Esophagus squamous epithelium (tissue), 5 donors: ENCODE measurements at places on chromosomes 3 and 15.

DNA sequence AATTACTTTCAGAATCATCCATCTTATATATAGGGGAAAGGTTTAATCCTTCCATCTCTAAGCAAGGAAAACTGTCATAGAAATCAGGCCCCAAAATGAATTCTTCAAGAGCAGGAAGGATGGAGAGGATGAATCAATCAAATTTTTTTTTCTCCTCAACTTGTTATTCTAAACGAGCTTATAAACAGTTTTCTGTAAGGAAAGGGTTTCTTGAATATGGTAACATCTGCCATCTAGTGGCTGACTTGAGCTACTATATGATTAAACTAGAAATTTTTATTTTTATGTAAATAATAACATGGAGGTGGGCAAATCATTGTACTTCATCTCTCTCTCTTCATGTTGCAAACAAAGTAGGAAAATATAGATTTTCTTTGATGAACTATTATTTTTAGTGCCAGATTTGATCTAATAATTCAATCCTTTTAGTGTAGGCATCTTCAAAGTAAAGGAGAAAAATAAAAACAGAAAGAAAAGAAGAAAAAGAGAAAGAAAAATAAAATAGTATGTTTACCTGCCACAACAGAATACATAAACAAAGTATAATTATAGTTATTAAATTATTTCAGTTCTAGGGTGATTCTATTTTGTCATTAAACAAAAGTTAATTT lies 146.6 kb downstream of the SERPINI1 start:
- no peak for DNase-seq

DNA sequence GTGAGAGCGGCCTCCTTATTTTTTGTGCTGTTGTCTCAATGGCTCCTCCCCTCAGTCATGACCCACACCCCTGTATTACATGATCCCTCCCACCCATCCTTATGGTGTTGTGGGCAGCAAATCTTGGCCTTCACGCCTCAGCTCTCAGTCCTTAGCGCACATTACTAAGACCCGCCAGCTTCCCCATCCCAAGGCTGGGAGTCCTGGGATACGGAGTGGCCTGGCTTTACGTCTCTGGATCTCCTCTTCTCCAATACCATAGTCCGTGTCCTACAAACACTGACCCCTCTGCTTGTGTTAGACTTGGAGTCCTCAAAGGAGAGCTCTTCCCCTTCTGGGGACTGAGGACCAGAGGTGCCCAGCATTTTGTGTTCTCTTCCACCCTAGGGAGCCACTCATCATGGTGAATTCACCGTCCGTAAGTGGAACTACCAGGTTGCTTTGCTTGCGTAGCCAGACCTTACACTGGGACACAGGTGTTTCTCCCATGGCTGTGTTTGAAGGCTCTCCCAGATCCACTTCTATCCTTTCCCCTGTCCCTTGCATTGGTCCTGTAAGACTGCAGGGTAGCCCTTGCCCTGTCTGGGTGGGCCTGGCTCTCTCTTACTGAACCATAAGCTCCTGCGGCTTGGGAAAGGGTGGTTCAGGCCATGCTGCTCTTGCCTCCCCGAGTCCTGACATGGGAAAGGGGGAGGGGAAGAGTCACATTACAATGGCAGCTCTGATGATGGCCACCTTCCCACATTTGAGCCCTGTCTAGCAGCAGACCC lies 13.6 kb downstream of the GRM2 start:
- DNase-seq: no peak

DNA sequence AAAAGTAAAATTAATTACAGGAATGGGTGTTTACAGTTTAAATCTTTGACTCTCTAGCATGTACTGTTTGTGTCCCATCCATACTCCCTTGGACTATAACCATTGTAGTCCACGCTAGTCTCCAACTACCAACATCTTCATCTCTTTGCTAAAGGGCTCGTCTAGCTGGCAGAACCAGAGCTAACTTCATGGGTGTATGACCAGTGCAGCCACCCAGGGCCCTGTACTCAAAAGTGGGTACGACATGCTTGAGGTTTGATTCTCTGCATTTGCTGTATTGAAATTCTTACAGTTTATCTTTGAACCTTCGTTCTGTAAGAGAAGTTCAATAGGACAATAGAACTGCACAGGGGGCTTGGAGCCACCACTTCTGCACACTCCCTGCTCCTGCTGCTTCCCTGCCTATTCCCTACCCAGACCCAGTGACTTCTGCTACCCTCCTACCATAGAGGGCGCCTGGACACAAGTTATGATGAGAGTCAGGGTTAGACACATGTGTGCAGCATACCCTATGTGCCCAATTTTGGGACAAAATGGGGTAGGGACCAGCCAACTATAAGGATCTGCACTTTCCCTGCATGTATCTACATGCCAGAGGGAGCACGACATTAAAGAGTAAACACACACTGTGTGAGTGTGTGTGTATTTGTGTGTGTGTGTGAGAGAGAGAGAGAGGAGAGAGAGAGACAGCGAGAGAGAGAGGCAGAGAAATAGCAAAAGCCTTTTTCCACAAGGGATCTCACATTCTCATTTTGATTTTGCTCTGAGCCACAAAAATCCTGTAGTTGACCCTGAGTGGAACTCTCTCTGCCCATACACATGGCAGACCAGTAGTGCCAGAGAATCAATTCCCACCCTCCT lies 59.0 kb upstream of the NECTIN3 start:
- no peak for DNase-seq

- DNase-seq: no peak
Measured at GRCh38 chr3:45545476-45545875, 49.1 kb upstream of the LIMD1 start.

- no peak for DNase-seq
Measured at GRCh38 chr3:188171682-188172467, 17.9 kb downstream of the LPP start.

- no peak for DNase-seq
Measured at GRCh38 chr3:167466966-167467365, 6.9 kb downstream of the SERPINI2 start.

DNA sequence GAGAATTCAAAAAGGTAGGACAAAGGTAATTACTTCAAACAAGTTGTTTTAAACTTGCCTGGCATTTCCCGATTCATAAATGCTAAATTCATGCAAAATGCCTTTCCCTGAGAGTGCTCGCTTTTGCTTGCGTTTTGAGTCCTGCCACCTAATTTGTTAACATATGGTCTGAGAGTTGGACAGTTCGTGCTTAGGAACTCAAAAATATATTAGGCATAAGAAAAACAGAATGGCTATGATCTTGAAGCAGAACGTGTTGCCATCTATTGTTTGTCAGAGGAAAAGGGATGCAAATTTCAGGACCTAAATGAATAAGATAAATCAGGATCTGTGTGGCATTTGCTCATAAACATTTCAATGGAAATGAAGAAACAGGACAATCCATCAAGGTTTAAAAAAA lies 195.8 kb downstream of the ZMAT3 start:
- DNase-seq: no peak

- no peak for DNase-seq
Measured at GRCh38 chr3:182784542-182784941, 8.8 kb upstream of the ATP11B start.

GRCh38 chr3:30871720-30872119 lies 22.7 kb downstream of the GADL1 start:
- no peak for DNase-seq

GRCh38 chr3:56593455-56594158 lies 36.6 kb downstream of the CCDC66 start:
- no peak for DNase-seq

DNA sequence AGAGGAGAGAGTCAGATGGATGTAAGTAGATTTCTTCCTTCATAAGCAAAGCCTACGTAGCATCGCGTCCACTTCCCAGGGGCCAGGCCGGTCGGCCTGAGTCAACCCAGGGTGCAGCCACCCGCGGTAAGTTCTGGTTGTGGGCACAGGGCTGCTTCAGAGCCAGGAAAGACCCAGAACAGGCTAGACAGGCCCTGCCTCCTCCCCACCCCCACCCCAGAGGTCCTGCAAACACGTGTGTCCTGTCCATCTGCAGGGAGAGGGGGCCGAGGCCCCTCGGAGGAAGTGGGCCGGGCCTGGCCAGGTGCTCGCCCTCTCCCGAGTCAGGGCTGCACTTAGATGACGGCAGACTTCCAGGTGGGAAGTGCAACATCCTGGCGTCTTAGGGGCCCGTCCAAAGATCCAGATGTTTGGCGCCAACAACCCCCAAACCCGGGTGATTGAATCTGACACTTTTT lies 100.8 kb upstream of the ALDH1A3 start:
- no peak for DNase-seq

- no peak for DNase-seq
Measured at GRCh38 chr3:158434412-158435038, 136.5 kb upstream of the MLF1 start.

- no peak for DNase-seq
Measured at GRCh38 chr3:184574515-184575417, 13.2 kb downstream of the EPHB3 start.

DNA sequence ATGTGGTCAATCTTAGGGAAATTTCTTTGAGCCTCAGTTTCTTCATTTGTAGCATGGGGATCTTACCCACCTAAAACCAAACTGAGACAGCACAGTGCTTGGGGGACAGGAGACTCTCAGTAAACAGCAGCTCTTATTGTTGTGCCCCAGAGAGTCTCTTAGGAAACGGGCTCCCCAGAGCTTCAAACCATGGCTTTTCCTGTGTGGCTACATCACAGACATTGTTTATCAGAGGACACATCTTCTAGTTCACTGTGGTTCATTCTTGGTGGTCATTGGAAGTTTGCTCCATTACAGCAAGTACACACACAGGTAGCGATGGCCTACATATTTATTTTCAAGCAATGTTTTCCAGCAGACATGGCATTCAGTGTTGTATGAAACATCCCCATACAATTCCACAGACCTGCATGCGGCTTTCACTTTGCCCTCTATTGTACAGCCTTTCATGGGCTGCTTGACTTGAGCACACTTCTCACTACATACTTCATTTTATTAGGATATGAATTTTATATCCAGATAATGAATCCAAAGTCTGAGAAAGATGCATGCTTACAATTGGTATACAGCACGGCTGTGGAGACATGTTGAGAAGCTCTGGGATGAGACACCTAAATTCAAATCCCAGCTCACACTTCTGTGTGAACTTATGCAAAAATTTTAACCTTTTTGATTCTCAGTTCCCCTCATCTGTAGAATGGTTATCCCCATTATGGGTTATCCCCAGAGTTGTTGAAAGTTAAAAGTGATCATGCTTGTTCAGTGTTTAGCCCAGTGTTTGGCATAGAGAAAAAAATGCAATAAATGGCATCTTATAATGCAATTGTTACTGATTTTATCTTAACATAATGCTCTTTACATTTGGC lies 84.8 kb upstream of the ICE2 start:
- no peak for DNase-seq

DNA sequence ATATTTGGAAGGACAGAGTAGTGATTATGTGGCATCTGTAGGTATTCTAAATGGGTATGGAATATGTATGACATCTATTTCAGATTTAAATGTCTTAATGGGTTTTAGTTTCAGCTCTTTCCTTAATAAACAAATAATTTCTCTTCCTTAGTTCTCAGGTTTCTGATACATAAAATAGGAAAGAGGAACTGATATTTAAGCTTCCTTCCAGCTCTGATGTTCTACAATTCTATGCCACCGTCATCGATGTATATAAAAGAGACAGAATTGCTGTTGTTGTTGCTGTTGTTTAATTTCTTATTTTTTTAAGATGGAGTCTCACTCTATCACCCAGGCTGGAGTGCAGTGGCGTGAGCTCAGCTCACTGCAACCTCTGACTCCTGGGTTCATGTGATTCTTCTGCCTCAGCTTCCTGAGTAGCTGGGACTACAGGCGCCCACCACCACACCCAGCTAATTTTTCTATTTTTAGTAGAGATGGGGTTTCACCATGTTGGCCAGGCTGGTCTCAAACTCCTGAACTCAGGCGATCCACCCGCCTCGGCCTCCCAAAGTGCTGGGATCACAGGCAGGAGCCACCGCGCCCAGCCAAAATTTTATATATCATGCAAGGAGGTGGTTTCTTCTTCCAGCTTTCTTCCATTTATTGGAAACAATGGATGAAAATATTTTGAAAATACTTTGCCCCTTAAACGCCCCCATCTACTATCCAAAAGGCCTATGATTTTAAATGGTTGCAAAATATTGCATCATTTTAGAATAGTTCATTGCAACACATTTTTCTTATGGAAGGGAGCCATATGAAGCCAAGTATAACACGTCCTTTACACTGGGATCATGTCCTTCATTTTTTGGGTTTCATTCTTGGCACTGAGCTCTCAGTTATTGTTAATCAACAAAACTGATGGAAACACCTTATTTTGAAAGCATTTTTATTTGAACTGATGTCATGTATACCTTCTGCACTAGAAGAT lies 13.9 kb upstream of the C15orf61 start:
- DNase-seq: no peak

GRCh38 chr15:40933517-40933902 lies 4.4 kb downstream of the DLL4 start:
- no peak for DNase-seq

GRCh38 chr3:112261742-112262141 lies 32.3 kb downstream of the SLC9C1 start:
- no peak for DNase-seq

DNA sequence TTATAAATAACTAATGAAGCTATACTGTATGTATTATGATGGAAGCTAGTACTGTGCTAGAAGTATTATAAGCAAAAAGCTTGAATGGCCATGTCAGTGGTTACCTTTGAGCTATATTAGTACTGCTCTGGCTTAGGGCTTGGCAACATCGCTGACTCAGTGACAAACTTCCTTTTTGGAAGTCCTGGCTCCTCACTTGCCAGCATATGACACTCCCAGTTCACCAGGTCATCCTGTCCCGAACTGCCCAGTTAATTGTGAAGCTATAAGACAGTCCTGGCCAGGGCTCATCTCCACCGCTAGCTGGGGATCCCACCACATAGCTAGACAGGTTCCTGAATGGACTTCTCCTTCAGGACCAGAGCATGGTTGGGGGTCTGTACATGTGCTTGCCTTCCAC lies 31.9 kb downstream of the RAB8B start:
- DNase-seq: no peak

DNA sequence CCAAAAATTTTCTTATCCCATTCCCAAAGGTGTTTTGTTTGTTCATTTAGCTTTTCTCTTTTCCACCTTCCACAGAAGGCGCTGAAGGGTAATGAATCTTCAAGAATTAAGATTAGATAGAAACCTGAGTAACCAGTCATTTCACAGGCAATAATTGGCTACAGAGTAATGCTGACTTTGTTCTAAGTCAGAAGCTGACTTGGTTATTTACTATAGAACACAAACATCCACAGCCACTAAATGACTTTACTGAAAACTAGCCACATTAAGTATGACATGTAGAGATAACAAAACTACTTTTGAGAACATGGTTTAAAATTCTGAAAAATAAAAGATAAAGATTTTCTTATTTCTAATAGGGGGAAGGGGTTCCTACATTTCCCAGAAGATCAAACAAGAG lies 7.8 kb downstream of the CLDND1 start:
- no peak for DNase-seq

DNA sequence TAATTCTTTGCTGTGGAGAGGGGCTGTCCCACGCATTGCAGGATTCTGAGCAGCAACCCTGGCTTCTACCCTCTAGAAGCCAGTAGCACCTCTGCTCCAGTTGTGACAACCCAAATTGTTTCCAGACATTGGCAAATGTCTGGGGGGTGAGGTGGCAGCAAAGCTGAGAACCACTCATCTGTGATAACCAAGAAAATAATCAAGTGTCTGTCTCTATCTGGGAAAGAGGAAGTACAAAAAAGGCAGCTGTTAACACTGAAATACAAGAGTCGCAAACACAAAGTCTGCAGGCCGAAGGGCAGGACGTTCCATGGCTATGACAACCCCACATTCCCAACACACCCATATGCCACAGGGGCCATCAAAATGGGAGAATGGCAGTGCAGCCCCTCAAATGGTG lies 42.2 kb upstream of the GNB5 start:
- no peak for DNase-seq
